ENCODE measurements at places on chromosomes 7 and 10.
A peak's percentile ranks its signal among the peaks of the same experiment; 100 is the strongest.

DNA sequence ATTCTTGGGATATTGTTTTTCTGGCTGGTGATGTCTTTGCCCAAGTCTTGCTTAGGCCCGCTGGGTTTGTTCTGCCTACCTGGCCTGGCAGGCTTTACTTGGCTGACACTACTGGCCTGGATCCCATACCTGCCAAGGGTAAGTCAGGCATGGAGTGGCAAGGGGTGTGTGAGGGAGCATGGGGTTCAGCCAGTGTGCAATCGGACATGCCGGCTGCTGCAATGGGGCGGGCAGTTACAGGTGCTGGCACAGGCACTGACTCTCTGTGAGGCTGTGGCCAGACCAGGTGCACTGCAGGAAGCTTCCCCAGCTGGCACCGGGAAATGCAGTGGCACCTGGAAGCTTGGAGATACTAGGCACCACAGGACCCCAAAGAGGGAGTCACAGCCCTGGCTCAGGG lies 168.4 kb downstream of the PON1 start:
- DNase-seq = no peak

DNA sequence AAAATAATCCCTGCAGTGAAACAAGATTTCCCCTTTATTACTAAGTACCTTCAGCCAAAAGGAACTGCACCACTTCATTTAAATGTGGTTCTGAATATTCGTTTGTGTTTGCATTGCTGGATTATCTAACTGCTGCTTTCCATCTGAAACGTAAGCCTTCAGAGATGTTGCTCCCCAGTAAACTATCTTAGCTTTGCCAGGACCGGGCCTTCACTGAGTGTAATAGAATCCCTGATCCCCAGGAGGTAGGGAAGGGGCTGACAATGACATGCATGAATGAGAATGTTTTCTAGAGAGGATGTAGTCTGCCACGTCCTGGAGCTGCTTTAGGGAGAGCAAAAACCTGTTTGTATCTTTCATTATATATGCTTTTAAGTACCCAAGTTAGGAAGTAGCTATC lies 19.5 kb upstream of the INSYN2A start:
- DNase-seq = no peak

GRCh38 chr10:74371696-74372095 lies 220.7 kb downstream of the ADK start:
- DNase-seq = no peak

- DNase-seq = no peak
Observed at GRCh38 chr7:89837515-89837914, 316.8 kb upstream of the STEAP1 start.

DNA sequence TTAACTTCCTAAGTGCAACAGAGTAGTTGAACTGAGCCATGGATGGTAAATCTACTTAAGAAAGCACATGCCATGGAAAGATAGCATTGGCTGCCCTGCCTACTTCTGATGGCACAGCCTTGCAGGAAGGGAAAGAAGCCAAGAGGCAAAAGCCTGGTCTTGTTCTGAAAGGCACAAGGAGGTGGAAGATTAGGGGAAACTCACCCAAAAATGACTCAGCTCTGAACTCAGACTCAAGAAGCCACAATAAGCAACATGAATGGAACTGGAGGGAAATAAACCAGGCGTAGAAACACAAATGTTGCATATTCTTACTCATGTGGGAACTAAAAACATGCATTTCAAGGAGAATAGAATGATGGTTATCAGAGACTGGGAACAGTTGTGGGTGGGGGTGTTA lies 20.8 kb upstream of the ALOX5 start:
- no peak for DNase-seq

GRCh38 chr10:13788320-13788600 lies 201.5 kb downstream of the PRPF18 start:
- DNase-seq = no peak

DNA sequence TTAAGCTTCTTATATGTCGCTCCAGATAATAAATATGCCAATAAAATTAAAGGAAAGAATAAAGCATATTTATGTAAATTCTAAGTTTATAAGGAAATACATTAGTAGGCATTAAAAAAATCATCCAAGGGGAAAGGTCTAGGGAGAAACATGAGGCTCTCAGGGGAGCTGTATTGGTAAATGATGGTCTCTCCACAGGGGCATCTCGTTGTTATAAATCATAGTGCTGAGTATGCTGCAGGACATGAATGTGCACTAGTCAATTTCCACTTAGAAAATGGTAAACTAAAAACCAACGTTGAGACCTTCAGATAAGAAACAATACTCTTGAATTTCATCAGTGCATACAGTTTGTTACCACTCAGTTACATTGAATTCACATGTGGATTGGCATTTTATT lies 194.0 kb upstream of the AHR start:
- no peak for DNase-seq

- DNase-seq = no peak
Observed at GRCh38 chr10:36195364-36195763, 553.3 kb upstream of the FZD8 start.

GRCh38 chr10:97752956-97753355 lies 16.0 kb downstream of the ZFYVE27 start:
- no peak for DNase-seq

DNA sequence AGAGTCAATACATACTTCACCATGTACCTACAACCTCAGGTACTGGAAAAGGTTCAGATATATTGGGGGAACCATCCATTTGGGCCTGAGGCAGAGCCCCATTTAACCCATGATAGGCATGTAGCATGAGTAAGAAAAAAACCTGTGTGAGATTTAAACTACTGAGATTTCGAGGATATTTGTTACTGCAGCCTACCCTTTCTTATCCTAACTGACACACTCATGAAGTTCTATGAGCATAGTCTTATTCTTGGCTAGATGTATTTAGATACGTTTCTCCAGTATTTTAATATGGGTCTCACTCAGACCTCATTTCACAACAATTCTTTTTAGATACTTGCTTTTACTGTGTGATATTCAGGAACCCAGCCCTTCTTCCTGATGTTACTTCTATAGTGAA lies 39.3 kb downstream of the GHRHR start:
- no peak for DNase-seq

- DNase-seq = no peak
Observed at GRCh38 chr10:110498982-110499795, 1.5 kb downstream of the DUSP5 start.

- no peak for DNase-seq
Observed at GRCh38 chr10:22850541-22850940, 77.3 kb upstream of the ARMC3 start.

- DNase-seq = no peak
Observed at GRCh38 chr7:123204206-123204835, 4.6 kb upstream of the SLC13A1 start.

DNA sequence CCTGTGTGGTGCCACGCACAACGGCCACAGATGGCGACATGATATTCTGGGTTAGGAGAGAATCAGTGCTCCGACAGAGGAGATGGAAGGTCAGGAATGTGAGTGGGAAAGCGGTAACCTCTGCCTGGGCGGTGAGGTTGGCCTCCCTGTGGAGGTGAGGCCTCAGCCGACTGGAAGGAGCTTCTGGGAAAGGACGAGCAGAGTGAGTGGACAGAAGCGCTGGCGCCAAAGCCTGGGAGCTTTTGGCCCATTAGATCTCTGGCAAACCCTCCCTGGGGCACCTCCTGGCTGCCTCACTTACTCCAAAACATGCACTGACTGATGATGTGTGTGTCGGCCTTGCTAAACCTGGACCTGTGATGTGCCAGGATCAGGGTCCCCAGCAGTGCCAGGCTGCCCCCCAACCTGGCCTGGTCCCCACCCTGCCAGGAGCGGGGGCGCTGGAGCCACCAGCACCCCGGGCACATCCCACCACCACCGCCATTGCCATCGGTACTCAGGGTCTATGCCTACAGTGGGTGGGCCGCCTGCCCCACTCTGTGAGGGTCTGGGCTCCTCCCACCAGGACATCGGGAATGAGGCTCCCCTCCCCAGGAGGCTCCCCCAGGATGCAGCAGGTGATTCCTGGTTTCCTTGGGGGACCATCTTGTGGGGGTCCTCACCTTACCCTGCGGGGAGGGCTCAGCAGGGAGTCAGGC lies 51.0 kb downstream of the RASGEF1A start:
- no peak for DNase-seq

DNA sequence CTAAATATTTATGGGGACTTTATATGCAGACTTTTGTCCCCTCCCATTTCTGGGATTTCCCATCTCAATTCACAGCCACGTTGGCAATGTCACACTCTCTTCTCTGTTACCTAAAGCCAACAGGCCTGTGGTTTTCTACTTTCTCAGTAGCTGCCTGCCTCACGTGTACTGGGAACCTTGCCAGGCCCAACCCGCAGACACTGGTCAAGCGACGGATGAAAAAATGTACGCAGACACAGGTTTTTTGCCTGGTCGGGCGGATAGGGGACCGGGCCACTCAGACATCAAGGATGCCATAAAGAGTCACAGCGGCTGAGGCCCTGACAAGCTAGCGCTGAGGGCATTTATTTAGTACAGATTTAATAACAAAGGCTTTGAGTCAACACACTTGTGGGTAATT lies 204.4 kb upstream of the DPP6 start:
- no peak for DNase-seq

DNA sequence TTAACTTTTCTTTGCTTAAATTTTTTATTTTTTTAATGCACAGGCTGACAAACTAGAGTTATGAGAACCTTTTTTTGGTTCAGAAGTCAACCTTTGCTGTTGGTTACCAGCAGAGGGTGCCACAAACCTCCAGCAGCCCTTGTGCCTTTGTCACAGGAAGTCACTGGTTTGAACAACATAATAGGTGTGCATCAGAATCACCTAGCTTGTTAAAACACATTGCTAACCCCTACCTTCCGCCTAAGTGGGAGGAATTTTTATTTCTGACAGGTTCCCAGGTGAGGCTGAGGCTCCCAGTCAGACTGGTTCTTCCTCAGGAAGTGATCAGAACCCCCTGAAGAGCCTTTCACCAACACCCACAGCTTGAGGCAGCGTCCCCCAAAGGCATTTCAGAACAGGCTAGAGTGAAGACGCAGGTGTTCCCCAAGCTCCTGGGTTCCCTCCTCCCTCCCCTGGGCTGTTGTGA lies 22.6 kb upstream of the VDAC2 start:
- DNase-seq = peak; percentile 56

- no peak for DNase-seq
Observed at GRCh38 chr7:97272237-97272975, 154.9 kb downstream of the SDHAF3 start.

- no peak for DNase-seq
Observed at GRCh38 chr10:77936697-77937567, 10.4 kb upstream of the DLG5 start.

GRCh38 chr10:71266147-71266917 lies 52.7 kb upstream of the SLC29A3 start:
- no peak for DNase-seq

GRCh38 chr10:27834476-27834875 lies 88.9 kb upstream of the MKX start:
- no peak for DNase-seq

DNA sequence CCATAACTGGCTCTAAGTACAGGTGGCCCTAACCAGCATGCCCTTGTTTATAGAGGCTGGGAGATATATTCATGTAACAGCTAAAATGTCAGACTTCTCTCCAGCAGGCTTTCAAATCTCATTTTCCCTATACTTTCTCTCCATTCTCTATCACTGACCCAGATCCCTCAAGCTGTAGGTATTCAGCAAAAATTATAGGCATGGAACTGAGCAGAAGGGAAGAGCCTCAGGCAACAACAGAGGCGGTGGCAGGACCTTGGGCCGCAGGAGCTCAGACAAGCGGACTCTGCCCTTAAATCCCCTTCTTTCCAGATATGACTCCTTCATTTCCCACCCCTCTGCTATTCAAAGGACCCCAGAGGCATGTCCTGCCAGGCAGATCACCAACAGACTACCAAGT lies 417.4 kb downstream of the PLXNA4 start:
- DNase-seq = no peak

DNA sequence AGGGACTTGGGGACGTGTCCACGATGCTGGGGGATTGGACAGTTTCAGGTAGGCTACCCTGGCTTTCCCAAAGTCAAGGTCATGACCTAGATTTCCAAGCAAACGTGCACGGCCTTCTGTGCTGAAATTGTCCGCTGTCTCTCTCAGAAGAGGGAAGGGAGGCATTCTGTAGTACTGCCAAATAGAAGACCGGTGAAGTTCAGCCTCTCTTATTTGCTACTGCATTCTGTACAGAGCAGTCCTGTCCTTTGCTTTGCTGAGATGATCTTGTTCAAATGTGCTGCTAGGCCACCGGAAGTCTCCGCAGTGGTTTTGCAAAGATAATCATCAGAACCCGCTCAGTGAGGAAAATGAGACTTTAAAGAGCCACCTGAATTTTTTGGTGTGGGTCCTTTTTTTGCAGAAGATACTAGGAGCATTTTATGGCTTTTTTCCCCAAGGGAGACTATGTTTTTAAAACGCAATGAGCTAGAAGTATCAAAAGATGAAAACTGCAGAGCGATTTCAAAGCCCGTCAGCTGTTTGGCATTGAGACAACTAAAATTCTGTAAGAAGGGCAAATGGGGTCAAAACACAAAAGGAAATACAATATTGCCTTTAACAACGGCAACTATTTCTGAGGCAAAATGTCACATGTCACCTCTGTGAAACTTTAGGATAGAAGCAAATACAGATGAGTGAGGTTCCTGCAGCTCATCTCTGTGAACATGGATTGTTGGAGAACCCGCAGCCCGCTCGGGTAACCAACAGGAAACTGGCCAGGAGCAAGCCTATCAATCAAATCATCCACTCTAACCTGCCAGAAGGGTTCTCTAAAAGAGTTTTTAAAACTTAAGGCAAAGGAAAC lies 1.3 kb upstream of the NMT2 start:
- DNase-seq = no peak

DNA sequence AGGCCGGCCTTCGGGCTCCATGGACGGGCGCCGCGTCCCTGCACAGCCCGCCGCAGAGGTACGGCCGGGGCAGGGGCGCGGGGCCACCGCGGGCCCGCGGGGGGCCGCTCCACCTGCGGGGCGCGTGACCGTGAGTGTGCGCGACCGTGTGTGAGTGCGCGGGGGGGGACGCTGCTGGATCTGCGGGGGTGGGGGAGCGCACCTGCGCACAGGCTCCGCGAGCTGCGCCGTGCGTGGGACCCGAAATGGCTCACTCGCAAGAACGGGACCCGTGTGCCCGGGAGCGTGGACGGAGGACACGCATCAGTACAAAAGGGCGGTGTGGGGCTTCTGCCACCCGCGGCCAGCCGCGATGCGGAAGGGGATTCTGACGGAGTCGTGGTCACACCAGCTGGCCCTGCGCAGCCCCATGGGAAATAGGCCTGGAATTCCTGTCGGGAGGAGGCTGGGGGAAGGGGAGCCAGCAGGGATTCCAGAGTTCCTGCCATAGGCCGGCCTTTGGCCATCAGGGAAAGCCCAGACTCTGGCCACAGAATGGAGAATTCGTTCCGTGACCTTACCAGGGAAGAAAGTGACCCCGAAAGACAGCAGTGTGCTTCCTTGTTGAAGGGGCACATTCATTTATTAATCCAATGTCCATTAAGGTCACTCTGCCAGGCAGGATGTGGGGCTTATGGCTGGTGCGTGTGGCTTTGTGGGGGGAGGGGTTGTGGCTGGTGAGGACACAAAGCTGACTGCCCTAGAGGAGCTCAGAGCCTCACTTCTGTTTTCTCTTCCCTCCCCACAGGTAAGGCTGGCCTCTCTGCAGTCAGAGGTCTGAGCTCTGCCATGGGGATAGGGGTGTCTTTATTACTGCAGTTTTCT lies 494 bp downstream of the REPIN1 start:
- peak; percentile 65 for DNase-seq
